AG20443 (cell line): ENCODE measurements at places on chromosomes 4 and X.

- no peak for DNase-seq
Observed at GRCh38 chr4:128513664-128514484, 226.3 kb upstream of the PGRMC2 start.

GRCh38 chr4:10080589-10081217 lies 35.9 kb downstream of the WDR1 start:
- no peak for DNase-seq

DNA sequence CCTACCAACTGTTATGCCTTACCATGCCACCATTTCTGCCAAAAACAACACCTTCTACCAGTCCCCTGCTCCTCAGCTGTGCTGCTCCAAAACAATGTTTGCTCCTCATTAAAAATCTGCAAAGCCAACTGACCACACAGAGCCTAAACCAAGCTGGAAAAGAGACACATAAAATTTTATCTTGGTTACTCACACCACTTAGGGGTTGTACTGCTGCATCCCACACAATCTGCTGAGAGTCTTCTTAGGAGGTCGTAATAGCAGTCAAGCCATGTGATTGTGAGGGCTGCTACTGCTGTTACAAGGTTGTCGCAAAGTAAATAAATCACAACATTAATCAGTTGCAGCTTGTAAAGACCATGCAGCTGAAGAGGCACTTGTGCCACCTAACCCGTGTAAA lies 607.4 kb upstream of the FAM241A start:
- peak; percentile 53 for DNase-seq

- DNase-seq, result peak; percentile 89
Observed at GRCh38 chr4:38667085-38667893, 3.3 kb downstream of the KLF3 start.

- DNase-seq, result peak; percentile 33
Observed at GRCh38 chr4:14749910-14750309, 252.4 kb upstream of the CPEB2 start.

- no peak for DNase-seq
Observed at GRCh38 chr4:180422989-180423711, 1820.1 kb upstream of the TENM3 start.

GRCh38 chrX:134803551-134804183 lies 145.4 kb upstream of the PLAC1 start:
- DNase-seq, result no peak

DNA sequence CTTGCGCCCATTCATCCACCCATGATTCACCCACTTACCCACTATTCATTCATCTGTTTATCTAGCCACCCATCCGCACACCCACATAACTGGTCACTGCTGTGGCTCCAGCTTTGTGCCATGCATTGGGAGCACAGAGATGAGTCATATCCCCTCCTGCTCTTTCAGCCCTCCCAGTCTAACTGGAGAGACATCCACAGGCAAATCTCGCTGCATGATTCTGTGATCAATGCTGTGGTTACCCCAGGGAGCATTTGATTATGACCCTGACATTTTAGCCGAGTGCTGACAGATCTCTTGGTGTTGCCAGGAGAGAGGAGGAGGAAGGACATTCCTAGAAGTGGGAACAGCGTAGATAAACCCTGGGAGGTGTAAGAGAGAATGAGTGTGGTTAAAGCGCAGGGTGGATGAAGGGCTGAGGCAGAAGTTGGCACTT lies 10.4 kb upstream of the PORCN start:
- peak; percentile 59 for DNase-seq

DNA sequence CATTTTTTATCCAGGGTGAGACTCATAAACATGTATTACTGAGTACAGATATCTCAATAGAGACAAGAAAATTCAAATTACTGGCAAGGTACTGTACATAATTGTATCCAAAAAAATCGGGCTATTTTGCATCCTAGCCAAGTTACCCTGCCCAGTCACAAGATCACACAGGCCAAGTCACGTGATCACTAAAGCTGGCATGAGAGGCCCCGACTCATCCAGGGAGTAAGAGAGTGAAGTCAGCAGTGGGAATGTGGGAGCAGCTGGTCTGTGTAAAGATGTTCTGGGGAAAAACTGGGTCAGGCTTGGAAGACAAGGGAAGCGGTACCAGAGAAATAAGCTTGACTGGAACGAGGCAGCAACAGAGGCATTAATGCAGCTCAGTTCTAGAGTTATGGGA lies 119.3 kb upstream of the STS start:
- peak; percentile 13 for DNase-seq

GRCh38 chrX:85084770-85085393 lies 81.2 kb downstream of the APOOL start:
- peak; percentile 40 for DNase-seq

DNA sequence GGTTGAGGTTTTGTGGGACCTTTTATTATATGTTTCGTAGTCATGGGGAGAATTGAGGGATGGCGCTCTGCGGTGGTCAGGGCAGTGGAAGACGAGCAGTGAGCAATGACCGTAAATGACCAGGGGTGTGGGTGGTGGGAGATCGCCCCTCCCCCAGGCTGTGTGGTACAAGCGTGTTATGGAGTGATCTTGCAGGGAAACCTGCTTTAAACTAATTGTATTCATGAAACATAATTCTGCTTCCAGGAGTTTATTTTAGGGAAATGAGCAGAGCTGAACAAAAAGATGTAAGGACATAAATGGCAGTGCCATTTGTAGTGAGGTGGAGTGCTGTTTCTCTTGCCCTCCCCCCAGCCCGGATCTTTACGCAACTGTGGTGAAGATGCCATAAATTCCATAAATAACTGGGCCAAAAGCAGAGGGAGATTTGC lies 20.2 kb downstream of the GYG2 start:
- DNase-seq, result peak; percentile 65

GRCh38 chr4:154389148-154389547 lies 102.5 kb downstream of the DCHS2 start:
- no peak for DNase-seq

- DNase-seq, result no peak
Observed at GRCh38 chr4:160082432-160083207, 979.7 kb downstream of the RAPGEF2 start.

GRCh38 chr4:76585897-76586360 lies 150.9 kb downstream of the SHROOM3 start:
- peak; percentile 60 for DNase-seq

- no peak for DNase-seq
Observed at GRCh38 chr4:69849969-69850368, 10.0 kb downstream of the SULT1E1 start.

GRCh38 chr4:180721356-180721755 lies 1521.8 kb upstream of the TENM3 start:
- DNase-seq, result no peak

DNA sequence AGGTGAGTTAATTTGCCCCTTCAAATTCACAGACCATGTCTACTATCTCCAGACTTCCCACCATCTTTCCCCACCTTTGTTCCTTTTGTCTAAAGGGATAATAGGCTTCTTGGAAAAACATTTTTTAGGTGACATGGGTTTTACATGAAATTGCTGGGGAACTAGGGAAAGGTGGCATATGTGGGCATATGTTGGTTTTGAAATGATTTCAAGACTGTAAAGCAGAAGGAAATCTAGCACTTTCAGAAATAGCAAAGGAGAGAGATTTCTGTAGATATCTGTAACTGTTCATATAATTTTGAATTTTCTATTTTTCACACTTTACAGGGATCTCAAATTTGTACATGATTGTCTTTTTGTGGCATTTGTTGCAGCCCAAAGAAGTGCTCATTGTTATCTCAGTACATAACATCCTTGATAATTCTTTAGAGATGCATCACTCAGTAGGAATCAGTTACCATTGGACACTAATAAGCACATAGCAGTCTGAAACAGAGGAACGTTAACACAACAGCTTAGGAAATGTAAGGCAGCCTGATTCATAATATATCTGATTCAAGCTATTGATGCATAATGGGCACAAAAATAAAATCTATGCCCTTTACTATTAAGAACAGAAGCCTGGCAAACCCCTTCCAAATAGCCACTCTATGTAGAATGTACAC lies 659.7 kb downstream of the CENPC start:
- DNase-seq, result no peak

DNA sequence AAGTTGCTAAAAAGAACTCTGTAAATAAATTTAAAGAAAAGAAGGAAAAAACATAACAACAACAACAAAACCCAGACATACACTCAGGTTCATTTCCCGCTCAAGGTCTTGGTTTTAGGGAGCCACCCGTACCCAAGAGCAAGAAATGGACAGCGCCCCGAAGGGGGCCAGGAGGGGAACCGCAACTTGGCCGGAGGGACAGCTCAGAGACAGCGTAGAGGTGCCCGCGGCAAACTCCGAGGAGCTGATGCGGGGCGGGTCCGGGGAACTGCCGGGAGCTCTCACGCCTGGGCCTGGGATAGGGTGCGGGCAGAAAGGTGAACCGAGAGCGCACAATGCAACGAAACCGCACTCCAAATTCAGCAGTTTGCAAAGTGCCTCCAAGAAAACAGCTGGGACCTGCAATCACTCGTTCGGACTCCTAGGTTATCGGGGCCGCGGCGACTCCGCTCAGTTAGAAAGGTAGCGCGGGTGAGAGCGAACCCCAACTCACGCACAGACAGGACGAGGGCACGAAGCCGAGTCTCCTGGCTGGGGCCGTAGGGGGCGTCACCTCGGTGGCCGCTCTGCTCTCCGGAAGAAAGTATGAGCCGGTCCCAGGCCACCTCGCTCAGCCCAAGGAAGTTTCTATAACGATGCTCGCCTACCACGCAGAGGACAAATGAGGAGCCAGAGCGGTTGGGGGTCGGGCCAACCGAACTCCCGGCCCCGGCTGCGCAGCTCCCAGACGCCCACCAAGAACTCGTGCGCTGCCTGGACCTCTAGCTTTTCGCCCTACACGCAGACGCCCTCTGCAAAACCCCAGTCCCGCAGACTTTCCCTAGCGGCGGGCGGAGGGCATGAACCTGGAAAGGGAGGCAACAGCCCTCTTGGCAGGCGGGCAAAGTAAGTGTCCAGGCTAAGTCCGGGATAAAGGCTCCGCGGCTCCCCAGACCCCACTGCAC lies 1.4 kb downstream of the NDNF start:
- peak; percentile 71 for DNase-seq

DNA sequence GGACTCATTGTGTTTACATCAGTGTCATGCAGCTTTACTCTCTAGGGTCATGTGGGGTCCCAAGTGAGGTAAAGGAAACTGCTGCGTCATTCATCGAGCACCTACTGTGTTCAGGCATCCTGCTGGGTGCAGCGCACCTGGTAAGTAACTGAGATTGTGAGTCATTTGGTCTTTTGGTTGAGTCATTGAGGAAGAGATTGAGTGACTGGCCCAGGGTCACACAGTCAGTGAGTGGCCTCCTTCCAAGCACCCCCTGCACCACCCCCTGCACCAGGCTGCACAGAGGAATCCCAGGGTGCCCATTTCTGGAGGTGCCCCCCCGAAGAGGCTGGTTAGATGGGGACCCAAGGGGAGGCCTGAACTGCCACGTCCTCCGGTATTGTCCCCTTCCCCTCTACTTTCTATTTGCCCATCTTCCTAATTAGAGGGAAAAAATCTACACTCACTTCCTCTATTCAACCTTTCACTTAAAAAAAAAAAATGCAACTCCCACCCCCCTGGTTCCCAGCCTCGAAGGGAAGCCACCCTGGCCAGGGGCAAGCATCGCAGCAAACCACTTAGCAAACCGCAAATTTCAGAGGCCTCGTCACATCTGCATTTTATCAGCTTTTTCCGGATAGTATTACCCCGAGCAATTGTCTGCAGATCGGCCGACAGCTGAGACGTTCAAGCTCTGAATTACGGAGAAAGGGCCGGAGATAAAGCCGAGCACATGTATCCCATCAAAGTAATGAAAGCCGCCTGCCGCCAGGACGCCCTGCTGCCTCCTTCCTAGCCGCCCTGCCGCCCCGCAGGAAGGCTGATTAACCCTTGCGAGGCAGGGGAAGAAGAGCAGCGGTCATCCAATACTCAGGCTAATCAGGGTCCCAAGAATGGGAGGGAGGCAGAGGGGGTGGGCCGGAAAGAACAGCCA lies 96.3 kb upstream of the MSX1 start:
- DNase-seq, result peak; percentile 65

GRCh38 chr4:55866973-55867574 lies 13.6 kb downstream of the EXOC1 start:
- DNase-seq, result peak; percentile 20

DNA sequence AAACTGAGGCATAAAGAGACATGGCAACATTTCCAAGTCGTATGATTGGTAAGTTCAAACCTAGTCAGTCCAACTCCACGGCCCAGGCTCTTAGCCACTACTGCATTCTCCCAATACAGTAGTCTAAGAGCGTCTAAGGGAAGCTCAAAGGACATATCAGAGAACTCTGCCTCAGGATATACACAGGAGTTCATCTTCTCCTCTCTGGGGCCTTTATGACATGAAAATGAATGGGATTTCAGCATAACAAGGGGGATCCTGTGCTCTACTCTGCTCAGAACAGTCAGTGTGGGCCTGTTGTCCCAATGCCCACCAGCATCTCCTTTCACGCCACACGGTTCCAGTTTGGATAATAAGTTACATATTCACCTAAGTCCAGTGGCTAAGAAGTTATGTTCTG lies 4.2 kb downstream of the GASK1B start:
- no peak for DNase-seq

GRCh38 chr4:187184508-187184907 lies 460.9 kb upstream of the FAT1 start:
- DNase-seq, result no peak

GRCh38 chrX:22063284-22063683 lies 31.2 kb downstream of the PHEX start:
- DNase-seq, result no peak

DNA sequence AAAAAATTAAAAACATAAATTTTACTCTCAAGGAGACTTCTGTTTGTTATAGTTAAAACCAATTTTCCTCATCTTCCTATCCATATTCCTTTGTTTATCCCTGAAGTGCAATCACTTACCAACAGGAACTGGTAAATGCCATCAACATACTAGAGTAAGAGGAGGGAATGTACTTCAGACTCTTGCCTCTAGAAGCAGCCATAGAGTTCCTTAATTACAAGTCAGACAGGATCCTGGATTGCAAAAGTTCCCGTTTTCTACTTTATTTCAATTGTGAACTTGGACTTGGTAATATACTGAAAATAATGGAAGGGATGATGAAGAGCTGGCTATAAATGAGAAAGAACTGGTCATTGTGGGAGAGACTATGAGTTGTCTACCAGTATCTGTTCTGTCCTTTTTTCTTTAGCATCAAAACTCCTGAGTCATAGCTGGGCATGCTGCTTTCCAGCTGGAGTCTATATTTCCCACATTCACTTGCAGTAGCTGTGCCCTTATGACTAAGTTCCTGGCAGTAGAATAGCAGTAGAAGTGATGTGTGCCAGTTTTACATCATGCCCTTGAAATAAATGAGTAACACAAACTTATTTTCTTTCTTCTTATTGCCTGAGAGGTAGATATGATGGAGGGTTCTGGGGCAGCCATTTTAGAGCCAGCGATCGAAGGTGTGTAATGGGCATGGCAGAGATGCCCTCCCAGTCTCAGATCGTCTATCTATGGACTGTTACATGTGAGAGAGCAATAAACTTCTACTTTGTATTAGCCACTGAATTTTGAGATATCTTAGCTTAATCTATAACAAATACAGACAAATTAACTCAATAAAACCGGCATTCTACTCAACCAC lies 26.8 kb upstream of the SPARCL1 start:
- peak; percentile 76 for DNase-seq
